ENCODE measurements at places on chromosomes 2 and 18.

- no peak for DNase-seq
- no peaks in the 10 kb centered on the region for H3K36me3 ChIP-seq
- H3K27me3 ChIP-seq, result no peaks in the 10 kb centered on the region
- no peak overlapping the region for H3K4me3 ChIP-seq
- H3K27ac ChIP-seq, result no peak overlapping the region
Observed at GRCh38 chr2:227406177-227407031, 18.7 kb upstream of the SCYGR1 start.

DNA sequence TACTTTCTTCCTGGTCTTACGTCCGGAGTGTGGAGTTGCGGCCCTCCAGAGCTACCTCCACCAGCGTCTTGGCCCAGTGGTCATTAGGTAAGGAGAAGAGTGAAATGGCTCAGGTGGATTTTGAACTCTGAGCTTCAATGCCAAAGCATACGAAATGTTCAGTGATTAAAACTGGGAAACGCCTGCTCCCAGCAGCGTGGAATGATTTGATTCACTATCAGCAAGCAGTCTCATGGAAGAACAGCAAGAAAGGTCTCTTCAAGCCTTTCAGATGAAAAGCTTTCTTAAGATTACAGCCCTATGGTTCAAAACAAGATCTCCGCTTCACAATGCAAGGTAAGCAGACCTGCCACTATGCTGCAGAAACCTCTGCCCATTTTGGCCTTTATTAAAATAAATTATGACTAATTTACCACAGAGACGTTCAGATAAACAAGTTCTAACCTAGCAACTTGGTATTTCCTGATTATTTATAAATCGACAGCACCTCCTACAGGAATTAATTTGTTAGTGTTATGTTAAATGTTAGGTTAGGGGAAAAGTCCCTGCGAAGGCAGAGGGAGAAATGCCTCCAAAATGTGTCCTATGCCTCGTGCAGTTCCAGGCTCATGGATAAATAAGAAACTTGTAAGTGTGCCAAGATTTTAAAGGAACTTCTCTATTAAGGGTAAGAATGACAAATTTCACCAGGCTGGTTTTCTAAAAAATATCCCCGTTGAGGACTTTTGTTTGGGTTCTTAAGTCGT lies 10.1 kb downstream of the SP9 start:
- peaks cover 20% of the 10 kb centered on the region for H3K36me3 ChIP-seq
- no peaks in the 10 kb centered on the region for H3K27me3 ChIP-seq
- peaks cover 6% of the 10 kb centered on the region for H3K4me1 ChIP-seq

- no peaks in the 10 kb centered on the region for H3K4me1 ChIP-seq
- no peaks in the 10 kb centered on the region for H3K27me3 ChIP-seq
- DNase-seq, result no peak
- H3K4me3 ChIP-seq, result no peak overlapping the region
Observed at GRCh38 chr2:39179974-39180960, 59.4 kb upstream of the SOS1 start.

DNA sequence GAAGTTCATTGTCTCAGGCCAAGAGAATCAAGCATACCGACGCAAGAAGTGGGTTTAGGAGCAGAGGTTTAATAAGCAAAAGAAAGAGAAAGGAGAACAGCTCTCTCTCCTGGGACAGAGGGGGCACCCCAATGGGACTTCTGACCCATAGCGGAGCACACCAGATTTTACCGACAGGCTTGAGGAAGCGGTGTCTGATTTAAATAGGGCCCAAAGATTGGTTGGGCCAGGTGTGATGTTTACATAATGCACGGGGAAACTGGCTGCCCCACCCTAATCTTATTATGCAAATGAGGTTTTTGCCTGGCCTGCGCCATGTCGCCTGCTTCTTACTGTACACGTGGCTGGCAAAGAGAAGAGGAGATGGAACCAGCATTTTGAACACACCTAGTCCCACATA lies 106.2 kb downstream of the MREG start:
- DNase-seq, result no peak
- no peak overlapping the region for H3K27ac ChIP-seq
- no peaks in the 10 kb centered on the region for H3K36me3 ChIP-seq
- H3K4me1 ChIP-seq, result no peaks in the 10 kb centered on the region
- H3K4me3 ChIP-seq, result no peak overlapping the region

DNA sequence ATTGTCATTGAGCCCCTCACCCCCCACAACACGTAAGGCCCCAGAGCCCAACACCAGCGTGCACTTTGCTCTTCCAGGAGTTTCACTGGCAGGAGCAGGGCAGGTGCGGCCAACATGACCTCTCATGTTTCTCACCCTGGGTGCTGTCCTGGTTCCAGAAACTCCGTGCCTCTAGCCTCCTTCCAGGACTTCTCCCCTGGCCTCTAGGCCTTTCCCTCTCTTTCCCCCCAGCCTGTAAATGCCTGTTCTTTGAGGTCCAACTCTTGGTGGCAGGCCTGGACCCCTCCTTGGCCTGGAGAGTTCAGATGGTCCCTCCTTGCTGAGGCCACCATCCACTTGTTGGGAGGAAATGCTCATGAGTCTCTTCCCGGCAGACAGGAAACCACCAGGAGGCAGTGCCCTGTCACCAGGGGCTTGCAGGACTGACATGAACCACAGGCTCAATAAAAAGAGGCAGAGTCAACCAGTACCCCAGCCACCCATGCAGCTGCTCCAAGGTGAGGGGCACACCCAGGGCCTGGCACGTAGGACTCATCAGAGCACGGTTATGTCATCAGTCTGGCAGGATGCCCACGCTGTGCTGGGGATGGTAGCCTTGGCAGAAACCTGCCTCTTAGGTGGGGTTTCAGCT lies 1.5 kb downstream of the MALL start:
- H3K4me1 ChIP-seq, result no peaks in the 10 kb centered on the region
- no peak overlapping the region for H3K4me3 ChIP-seq
- peak; percentile 41 for DNase-seq
- no peak overlapping the region for H3K27ac ChIP-seq

- no peak for DNase-seq
- no peaks in the 10 kb centered on the region for H3K4me1 ChIP-seq
- H3K27ac ChIP-seq, result no peak overlapping the region
Observed at GRCh38 chr2:74188018-74188601, 9.4 kb upstream of the MOB1A start.

GRCh38 chr2:217160978-217161973 lies 301.4 kb upstream of the TNP1 start:
- no peak for DNase-seq
- H3K36me3 ChIP-seq, result no peaks in the 10 kb centered on the region

DNA sequence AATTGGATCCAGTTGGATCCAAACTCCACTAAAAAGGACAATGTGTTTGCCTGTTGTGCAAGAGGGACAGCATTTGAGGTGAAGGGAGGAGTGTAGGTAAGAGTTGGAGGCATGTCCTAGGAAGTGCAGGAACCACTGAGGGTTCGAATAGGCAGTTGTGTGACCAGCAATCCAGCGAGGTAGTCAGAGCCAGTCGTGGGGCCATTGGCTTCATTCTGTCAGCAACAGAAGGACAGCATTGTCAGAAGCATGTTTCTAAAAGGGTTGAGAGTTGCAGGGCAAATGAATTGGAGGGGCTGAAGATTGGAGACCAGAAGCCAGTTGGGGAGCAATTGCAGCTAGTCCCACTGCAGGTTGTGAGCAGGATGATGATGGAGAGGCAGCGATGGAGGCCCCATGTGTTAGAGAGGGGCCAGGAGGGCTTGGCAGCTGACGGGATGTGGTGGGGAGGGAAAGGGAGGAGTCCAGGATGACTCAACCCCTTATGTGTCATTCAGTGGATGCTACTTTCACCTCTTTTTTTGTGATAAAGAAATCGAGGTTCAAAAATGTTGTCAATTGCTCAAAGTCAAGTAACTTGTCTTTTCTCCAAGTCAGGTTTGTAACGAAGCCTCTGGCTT lies 96.7 kb upstream of the SIX3 start:
- H3K27ac ChIP-seq, result no peak overlapping the region
- DNase-seq, result peak; percentile 12
- no peaks in the 10 kb centered on the region for H3K36me3 ChIP-seq
- H3K4me1 ChIP-seq, result peaks cover 2% of the 10 kb centered on the region

DNA sequence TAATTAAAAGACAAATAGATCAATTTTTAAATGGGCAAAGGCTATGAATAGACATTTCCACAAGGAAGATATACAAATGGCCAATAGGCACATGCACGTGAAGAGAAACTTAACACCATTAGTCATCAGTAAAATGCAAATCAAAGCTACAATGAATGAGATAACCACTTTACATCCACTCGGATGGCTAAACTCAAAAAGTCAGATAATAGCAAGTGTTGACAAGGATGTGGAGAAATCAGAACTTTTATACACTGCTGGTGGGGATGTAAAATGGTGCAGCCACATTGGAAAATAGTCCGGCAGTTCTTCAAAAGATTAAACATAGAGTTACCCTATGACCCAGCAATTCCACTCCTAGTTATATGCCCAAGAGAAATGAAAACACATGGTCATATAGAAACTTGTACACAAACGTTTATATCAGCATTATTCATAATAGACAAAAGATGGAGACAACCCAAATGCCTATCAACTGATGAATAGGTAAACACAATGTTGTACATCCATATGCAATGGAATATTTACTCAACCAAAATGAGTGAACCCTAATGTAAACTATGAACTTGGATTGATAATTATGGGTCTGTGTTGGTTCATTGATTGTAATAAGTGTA lies 51.1 kb downstream of the SMAD7 start:
- DNase-seq, result no peak
- no peak overlapping the region for H3K4me3 ChIP-seq
- no peaks in the 10 kb centered on the region for H3K4me1 ChIP-seq
- no peak overlapping the region for H3K27ac ChIP-seq
- no peaks in the 10 kb centered on the region for H3K36me3 ChIP-seq
- no peaks in the 10 kb centered on the region for H3K27me3 ChIP-seq

GRCh38 chr2:9099341-9099751 lies 95.9 kb upstream of the MBOAT2 start:
- H3K4me3 ChIP-seq, result peak overlapping the region; percentile 19
- H3K4me1 ChIP-seq, result peaks cover 16% of the 10 kb centered on the region
- peak; percentile 72 for DNase-seq
- no peaks in the 10 kb centered on the region for H3K27me3 ChIP-seq
- H3K36me3 ChIP-seq, result no peaks in the 10 kb centered on the region

GRCh38 chr2:231169488-231169887 lies 28.9 kb upstream of the ARMC9 start:
- no peak for DNase-seq
- H3K4me1 ChIP-seq, result no peaks in the 10 kb centered on the region
- H3K36me3 ChIP-seq, result peaks cover 88% of the 10 kb centered on the region

DNA sequence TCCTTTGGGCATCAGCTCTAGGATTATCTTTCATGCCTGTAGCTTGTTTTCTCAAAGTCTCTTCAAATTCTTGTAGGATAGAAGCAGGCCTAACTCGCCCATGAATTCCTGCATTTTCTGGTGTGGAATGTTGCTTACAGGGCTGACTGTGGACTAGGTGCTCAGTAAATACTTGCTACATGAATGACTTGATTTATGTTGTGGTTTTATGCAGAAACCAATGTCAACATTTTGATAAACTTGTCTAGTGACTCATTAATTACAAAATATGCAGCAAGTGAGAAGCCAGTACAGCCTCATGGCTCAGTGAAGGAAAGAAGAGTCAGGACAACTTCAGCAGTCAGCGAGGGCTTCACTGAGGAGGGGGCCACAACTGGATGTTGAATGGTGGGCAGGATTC lies 110.6 kb upstream of the SIX2 start:
- no peak overlapping the region for H3K27ac ChIP-seq
- H3K27me3 ChIP-seq, result no peaks in the 10 kb centered on the region
- H3K4me3 ChIP-seq, result no peak overlapping the region
- no peaks in the 10 kb centered on the region for H3K4me1 ChIP-seq

GRCh38 chr2:178204977-178205376 lies 10.7 kb downstream of the OSBPL6 start:
- DNase-seq, result no peak
- H3K4me1 ChIP-seq, result no peaks in the 10 kb centered on the region
- H3K27ac ChIP-seq, result no peak overlapping the region
- H3K4me3 ChIP-seq, result no peak overlapping the region

DNA sequence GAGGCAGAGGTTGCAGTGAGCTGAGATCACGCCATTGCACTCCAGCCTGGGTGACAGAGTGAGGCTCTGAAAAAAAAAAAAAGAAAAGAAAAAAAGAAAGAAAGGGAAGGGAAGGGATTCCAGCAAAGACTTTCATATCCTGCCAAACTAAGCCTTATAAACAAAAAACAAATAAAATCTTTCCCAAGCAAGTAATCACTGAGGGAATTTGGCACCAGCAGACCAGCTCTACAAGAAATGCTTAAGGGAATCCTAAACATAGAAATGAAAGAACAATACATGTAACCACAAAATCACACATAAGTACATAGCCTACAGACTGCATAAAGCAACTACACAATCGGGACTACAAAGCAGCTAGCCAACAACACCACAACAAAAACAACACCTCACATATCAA lies 79.1 kb downstream of the TRABD2A start:
- no peak overlapping the region for H3K4me3 ChIP-seq
- no peak overlapping the region for H3K27ac ChIP-seq
- no peaks in the 10 kb centered on the region for H3K27me3 ChIP-seq
- no peak for DNase-seq
- H3K4me1 ChIP-seq, result no peaks in the 10 kb centered on the region

DNA sequence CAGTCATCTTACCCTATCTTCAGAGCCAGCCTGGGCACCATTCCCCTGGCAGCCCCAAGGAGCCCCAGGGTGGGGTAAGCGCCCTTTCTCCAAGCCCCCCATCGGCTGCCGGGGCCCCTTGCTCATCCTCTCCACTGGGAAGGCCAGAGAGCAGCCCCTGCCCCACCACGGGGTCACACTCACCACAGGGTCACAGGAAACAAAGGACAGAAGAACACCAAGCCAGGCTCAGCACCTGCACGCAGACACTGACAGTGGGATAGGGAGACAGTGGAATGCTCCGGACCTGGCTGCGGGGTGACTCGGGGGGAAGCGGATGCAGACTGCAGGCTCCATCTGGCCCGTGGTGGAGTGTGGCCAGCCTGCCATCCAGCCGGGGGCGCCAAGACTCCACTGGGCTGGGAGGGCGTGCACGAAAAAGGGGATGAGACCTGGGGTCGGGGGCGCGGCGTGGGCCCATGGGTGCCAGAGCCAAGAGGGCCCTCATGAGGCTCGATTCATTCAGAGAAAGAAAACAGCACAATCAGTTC lies 21.1 kb downstream of the HDAC4 start:
- H3K27me3 ChIP-seq, result no peaks in the 10 kb centered on the region
- no peak overlapping the region for H3K4me3 ChIP-seq
- no peak overlapping the region for H3K27ac ChIP-seq
- DNase-seq, result no peak
- peaks cover 53% of the 10 kb centered on the region for H3K4me1 ChIP-seq

DNA sequence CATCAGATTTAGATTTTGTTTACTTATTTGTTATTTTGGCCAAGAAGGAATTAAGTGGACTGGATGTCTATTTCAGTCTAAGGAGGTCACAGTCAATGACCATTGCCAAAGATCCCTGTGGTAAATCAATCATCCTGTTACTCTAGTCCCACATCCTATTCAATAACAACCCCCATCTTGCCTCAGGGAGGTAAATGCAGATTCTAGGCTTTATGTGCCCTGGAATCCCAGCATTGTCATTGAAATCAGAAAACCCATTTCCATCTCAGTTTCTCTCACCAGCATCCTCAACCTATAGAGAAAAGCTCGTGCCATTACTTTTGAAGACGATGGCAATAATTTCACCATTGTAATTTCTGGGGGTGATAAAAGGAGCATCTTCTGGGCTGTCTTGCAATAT lies 71.8 kb downstream of the SKA1 start:
- H3K4me1 ChIP-seq, result no peaks in the 10 kb centered on the region
- H3K36me3 ChIP-seq, result no peaks in the 10 kb centered on the region
- no peak overlapping the region for H3K27ac ChIP-seq
- no peak overlapping the region for H3K4me3 ChIP-seq
- H3K27me3 ChIP-seq, result peaks cover 2% of the 10 kb centered on the region
- no peak for DNase-seq
